Right kidney (tissue), 9 donors: ENCODE measurements at places on chromosomes 5 and 9.
A peak's percentile ranks its signal among the peaks of the same experiment; 100 is the strongest.

- peak; percentile 21 for DNase-seq
These were observed 40.1 kb downstream of the PCDHGC5 start for GRCh38 chr5:141529002-141529401.

DNA sequence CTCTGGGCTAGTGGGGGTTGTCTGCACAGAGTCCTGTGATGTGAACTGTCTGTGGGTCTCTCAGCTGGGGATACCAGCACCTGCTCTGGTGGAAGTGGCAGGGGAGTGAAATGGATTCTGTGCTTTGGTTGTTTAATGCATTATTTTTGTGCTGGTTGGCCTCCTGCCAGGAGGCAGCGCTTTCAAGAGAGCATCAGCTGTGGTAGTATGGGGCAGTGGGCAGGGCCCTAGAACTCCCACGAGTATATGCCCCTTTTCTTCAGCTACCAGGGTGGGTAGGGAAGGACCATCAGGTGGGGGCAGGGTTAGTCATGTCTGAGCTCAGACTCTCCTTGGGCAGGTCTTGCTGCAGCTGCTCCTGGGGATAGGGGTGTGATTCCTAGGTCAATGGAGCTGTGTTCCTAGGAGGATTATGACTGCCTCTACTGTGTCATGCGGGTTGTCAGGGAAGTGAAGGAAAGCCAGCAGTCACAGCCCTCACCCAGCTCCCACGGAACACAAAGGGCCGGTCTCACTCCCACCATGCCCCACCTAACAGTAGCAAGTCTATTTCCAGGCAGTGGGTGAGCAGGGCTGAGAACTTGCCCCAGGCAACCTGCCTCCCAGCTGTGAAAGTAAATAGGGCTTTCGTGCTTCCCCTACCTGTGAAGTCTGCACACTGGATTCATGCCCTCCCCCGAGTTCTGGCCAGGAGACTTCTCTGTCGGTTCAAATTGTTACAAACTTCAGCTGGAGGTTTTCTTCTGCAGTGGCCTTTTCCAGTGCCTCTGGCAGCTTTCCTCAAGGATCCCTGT is 25.7 kb upstream of the FAM81B start:
- no peak for DNase-seq

- DNase-seq, result no peak
These were observed 48.2 kb downstream of the ERMP1 start for GRCh38 chr9:5784526-5785315.

- no peak for DNase-seq
These were observed 113.4 kb downstream of the ST8SIA4 start for GRCh38 chr5:100789694-100790093.

- DNase-seq, result no peak
These were observed 80.0 kb downstream of the SV2C start for GRCh38 chr5:76163111-76163628.

DNA sequence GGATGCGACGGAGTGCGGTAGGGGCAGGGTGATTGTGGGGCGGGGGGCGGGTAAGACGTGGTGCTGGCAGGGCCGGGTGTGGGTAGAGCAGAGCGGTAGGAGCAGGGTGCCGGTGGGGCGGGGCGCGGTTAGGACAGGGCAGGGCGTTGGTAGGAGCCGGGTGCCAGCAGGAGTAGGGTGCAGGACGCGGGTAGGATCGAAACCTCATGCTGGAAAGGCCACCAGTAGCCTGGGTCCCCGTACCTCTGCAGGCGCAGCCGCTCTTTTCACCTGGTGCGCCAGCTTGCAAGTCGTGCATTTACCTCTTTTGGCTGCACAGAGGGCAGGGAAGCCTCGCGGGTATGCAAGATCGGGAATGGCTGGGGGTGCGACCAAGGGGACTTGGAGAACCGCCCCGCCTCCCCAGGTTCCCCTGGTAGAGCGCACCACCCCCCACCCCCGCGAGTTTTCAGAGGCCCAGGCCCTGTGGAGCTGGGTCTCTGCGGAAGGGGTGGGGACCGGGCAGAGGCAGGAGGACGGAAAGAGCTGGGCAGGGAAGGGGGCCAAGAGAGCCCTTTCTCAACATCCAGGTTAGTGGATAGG is 104.8 kb upstream of the SIMC1 start:
- DNase-seq, result no peak

GRCh38 chr5:160475864-160476438 is 54.3 kb downstream of the PTTG1 start:
- no peak for DNase-seq

- DNase-seq, result no peak
These were observed 171.8 kb upstream of the RAI14 start for GRCh38 chr5:34484216-34484920.

GRCh38 chr5:155767470-155767869 is 559.5 kb upstream of the SGCD start:
- DNase-seq, result no peak

DNA sequence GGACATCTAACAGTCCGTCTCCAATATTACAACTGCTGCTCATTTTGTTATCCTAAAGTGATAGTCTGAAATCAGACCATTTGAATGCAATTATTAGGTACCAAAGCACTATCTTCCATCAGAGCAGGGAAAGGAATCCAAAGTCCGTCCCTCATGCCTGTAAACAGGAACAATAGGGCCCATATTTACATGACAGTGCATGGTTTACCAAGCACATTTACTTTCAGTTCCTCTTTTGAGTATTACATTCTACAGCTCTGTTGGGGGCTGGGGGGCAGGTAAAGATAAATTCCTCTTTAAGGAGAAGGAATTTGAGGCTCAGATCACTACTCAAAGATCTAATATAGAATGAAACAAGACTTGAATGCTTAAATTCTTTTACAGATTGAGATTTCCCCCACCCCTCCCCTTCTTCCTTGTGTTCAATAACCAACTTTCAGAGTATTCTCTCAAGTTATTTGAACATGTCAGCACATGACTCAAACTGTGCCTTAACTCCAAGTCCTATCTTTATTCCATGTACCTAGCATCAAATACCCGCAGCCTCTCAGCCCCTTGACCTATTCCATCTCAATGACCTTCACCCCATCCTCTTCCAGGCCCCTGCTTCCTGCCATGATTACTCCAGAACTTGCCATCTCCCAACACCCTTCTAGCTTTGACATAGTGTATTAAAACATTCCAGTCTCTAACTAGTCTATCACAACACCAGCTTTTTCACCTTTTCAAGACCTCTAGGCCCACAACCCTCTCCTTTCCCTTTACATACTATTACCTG is 71.0 kb downstream of the BRINP1 start:
- DNase-seq, result no peak

DNA sequence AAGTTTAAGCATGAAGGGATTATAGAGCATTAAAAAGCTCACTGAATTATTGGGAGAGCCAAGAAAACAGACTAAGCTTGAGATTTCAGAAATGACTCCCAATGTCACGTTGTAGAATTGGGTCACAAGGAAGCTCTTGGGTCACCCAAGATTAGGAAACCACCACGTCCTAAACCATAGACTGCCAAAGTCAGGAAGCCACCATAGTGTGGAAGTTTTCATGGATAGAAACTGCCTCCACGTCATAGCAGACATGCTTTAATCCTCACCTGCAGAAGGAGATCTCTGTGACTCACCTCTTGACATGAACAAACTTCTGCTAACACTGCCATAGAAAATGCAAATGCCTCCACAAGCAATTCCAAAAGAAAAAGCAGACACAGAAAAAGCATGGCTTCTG is 106.3 kb downstream of the SLC1A3 start:
- DNase-seq, result no peak

DNA sequence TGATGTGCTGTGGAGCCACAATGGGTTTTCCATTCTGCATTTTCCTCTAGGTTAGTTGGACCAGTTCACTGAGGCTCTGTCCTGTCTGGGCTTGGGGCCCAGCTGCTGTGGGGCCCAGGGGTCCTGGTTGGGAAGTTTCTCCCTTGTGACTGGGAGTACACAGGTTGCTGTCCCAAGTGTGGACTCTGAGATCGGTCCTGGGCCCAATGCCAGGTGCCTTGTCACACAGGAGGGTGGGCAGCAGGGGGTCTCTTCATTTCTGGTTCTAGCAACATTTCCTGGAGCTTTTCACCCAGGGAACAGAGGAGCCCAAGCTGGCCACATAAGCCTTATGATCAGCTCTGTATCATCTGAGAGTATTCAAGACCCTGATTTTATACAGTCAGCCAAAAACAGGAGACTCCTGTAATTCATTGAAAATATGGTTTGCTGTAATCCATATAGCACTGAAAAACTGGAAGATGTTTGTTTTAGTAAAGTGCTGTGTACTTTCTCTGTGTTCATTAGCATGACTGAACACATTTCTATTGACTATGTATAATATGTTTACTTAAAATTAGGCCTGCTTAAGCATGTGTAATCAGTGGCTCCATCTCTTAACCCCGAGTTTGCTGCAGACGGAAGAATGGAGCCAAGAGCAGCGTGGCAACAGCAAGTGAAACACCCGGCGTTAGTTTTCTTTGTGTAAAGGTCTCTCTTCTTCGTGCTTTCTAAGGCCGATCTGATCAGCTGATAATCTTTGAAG is 62.5 kb downstream of the MVB12B start:
- no peak for DNase-seq

DNA sequence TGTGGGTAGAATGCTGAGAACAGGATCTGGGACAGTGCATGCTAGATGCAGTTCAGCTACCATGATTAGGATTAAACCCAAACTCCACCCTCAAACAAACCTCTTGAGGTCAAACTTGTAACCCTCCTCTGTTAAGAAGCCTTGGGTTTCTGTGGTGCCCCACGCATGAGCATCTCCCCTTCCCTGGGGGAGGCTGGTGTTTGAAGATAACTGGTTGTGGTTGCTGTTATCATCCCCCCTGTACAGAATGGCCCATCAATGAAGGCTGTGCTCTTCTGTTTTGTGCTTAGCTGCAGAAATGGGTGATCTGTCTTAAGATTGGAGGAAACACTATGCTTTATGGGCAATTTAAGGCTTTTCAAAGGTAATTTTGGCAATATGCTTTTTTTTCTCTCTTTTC is 4.4 kb upstream of the DAB2IP start:
- DNase-seq, result no peak

- no peak for DNase-seq
These were observed 141.0 kb downstream of the GABBR2 start for GRCh38 chr9:98567540-98568233.

DNA sequence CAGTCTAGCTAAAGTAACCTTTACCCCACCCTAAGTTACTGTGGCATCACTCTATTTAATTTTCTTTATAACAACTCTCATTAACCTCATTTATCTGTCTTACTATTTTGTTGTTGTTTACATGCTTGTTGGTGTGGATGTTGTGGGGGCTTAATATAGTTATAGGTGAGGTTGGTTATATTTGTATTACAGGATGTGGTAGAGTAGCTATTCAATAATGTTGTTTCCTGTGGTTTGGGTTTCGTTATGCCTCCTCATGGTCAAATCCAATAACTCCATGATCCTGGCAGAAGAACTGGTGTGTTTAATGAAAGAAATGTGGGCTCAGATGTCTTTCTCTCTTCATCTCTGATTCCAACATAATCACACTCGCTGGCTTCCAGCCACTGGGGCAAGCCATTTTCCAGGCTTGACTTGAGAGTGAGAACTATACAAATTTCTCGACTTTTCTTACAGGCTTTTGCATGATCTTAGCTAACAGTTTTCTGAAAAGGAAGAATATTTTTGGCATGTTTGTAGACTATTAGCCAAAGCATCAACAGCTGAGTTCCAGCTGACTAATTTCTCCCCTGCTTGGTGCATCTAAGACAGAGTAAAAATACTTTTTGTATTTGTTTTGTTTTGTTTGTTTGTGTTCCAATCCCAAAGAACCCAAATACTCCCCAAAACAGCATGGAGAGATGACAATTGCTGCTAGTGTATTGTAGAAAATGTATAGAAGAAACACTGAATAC is 303.7 kb upstream of the PAPPA start:
- DNase-seq, result no peak

DNA sequence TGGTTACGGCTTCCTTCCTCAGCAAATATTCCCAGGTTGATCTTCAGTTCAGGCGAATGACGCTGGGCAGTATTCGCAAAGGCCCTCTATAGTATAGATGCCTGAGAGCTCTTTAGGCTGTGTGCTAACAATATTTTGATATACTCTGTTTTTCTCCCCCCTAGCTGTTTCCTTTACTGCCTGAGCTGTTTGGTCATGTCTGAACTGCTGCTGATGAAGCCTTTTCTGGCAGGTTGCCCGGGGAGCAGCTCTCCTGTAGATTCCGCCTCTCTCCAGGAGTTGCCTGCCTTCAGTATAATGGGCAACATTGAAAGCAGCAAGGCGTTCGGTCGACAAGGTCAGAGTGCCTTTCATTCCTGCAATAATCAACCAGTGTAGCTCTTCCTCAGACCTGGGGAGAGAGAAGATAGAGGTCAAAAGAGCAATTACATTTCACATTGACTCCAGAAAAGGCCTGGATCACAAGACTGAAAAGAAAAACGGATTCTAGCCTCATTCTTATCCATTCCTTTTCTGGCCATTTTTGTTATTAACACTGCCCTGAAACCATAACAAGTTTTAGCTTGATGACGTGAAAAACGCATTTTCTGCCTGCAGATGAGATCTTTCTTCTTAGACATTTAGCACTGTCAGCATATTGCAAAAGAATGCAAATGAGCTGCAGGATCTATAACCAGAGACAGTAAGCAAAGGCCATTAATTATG is 60.1 kb upstream of the ZNF608 start:
- peak; percentile 61 for DNase-seq

GRCh38 chr5:31794009-31794408 is 155.1 kb downstream of the PDZD2 start:
- no peak for DNase-seq

DNA sequence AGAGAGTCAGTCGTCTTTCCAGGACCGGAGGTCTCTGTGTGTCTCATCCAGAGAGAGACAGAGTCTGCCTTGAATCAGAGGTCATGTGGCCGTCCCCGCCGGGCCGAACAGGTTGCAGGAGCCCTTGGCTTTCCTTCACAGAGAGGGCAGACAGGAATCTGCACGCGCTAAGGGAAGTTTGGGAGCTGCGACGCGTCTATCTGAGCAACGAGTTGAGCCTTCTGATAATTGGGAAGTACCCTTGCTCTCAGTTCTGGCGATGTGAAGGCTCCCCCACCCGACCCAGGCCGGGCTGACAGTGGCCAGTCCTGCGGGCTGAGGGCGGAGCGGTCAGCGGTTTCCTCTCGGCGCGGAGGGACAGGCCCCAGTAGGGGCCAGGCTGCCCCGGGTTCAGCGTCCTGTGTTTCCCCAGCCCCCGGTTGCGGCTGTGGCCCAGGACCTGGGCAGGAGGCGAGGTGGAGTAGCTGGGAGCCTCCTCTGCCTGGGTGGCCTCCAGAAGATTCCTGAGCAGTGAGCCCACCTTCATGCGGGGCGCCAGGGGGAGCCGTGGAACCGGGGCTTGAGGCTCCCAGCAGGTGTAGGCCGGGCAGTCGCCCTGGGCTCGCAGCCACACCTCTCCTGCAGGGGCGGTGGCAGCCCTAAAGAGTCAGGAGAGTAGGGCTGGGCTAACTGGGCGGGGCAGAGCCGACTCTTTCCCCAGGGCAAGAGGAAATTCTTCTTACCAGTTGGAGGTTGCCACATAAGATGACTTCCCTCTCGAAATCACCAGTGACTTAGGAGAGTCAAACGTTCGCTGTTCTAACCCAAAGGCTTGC is 13.9 kb downstream of the NR2F1 start:
- DNase-seq, result peak; percentile 63
